ENCODE measurements at places on chromosomes 3 and 15.

GRCh38 chr15:72379856-72380430 is 4.1 kb upstream of the HEXA start:
- no peak for DNase-seq

DNA sequence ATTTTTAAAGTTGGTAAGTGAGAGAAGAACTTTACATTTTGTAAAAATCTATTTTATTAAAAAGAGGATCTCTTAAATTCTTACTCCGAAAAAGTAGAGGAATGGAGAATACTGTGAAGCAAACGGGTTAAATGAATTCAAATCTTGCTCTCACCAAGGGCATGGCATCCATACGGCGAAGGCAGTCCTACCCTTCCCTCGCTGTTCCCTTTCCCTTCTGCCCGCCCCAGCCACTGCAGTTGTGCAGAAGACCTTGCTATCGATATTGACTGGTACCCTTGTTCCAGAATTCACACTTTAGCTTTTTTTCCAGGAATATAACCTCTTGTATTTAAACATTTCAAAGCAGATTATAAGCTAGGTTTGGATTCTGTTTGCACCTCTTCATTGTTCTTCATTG is 239.5 kb downstream of the ZPLD1 start:
- no peak for DNase-seq

GRCh38 chr15:95559875-95560394 is 770.6 kb upstream of the NR2F2 start:
- no peak for DNase-seq

- no peak for DNase-seq
These were observed 44.1 kb downstream of the STARD5 start for GRCh38 chr15:81279621-81280485.

DNA sequence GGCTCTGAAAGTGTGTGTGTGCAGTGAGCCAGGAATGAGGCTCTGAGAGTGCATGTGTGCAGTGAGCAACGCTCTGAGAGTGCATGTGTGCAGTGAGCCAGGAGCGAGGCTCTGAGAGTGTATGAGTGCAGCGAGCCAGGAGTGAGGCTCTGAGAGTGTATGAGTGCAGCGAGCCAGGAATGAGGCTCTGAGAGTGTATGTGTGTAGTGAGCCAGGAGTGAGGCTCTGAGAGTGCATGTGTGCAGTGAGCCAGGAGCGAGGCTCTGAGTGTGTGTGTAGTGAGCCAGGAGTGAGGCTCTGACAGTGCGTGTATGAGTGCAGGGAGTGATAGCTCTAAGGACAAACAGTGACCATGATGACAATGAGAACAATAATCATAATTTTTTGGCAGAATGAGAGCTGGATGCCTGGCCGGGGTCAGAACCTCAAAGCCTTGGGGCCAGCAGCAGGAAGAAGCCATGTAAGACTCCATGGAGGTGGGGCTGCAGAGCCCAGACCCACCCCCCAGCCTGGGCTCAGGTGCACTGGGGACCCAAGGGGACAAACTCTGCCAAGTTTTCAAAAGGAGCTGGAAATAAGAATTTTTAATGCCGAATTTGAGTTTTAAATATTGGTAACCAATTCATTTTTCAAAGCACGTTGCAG is 85.7 kb upstream of the PRR20G start:
- no peak for DNase-seq

- DNase-seq = no peak
These were observed 139.3 kb downstream of the NFKBIZ start for GRCh38 chr3:101988596-101988995.

DNA sequence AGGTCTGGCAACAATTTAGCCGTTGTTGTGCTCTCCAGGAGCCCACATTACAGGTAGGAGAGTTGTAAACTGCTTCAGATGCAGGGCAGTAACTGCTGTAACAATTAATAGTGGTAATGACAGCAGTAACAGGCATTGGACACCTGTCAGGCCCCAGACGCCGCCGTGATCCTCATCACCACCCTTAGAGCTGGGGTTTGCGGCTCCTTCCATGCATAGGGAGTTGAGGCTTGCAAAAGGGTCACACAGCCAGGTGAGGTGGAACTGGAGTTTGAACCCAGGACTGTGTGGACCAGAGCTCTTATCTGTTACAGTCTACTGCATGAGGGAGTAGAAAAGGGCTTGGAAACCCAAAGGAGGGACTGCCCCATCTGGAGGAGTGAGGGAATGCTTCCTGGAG is 26.8 kb upstream of the NR2C2 start:
- DNase-seq = no peak

DNA sequence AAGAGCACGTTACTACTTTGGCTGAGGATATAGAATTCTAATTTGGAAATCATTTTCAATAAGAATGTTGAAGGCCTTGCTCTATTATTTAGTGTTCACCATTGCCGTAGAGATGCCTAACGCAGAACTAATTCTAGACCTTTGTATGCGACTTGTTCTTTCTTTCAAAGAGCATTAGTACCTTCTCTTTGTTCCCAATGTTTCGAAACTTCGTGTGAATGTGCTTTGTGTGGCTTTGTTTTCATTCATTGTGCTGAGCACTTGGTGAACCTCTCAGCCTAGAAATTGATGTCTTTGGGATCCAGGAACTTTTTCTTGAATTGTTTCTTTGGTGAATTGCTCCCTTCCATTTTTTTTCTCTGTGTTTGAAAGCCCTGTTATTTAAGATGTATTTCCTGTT is 19.8 kb upstream of the PCSK6 start:
- DNase-seq = no peak

DNA sequence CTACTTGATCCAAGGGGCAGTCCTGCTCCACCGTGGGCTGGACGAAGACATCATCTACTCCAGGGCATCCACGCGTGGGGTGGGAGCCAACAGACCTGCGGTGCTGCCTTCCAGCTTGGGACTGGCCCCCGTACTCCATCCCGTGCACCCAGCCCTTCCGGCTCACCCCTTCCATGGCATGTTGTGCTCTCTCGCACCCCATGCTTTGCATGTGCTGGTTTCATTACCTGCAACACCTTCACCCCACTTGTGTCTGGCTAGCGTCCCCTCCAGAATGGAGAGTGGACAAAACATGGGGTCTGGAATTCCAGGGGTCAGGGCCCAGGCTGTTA is 30.2 kb downstream of the SEMA7A start:
- DNase-seq = no peak

- no peak for DNase-seq
These were observed 9.7 kb downstream of the ITIH4 start for GRCh38 chr3:52820736-52821135.

DNA sequence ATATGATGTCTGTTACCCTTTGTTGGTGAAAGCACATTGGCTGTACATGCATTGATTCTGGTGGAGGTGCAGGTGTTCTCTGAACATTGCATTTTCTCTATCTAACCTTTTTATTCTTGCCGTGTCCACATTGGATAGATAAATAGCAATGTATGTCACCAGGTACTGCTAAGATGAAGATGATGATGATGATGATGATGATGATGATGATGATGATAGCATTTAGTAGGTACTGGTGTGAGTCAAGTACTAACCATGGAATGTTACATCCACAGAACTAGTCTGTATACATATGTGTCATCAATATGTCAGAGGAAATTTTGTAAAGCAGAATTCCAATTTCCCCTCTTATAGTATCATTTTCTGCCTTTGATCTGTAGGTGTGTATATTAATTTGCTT is 36.3 kb downstream of the ARPP21 start:
- no peak for DNase-seq

GRCh38 chr3:70583682-70584081 is 271.2 kb upstream of the MDFIC2 start:
- DNase-seq = no peak

- peak; percentile 41 for DNase-seq
These were observed 102.1 kb upstream of the CMC1 start for GRCh38 chr3:28139288-28139687.

DNA sequence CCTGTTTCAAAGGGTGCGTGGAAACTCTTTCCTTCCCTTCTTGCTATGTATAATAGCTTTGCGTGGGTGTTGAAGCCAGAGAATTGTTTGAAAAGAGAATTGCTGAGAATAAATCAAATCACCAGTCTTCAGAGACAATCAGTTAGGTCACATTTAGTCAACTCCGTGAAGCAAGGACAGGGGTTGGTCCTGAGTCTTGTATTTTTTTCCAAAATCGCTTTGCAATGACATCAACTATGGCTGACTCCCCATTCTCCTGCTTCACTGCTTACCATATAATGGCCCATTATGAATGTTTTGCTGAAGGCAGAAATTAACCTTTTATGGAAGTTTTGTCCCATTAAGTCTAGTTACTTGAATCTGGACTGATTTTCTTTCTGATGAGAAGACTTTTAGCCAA is 852.8 kb downstream of the AGBL1 start:
- no peak for DNase-seq

- no peak for DNase-seq
These were observed 66.3 kb upstream of the CRTC3 start for GRCh38 chr15:90463381-90463780.

GRCh38 chr3:11583638-11584046 is 60.1 kb downstream of the VGLL4 start:
- DNase-seq = no peak

- DNase-seq = peak; percentile 62
These were observed 132.6 kb upstream of the COL8A1 start for GRCh38 chr3:99505646-99506269.

DNA sequence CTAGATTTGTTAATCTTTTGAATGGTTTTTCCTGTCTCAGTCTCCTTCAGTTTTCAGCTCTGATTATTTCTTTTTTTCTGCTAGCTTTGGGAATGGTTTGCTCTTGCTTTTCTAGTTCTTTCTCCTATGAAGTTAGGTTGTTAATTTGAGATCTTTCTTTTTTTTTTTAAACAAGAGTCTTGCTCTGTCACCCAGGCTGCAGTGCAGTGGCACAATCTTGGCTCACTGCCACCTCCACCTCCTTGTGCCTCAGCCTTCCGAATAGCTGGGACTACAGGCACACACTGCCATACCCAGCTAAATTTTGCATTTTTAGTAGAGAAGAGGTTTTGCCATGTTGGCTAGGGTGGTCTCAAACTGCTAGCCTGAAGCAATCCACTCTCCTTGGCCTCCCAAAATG is 56.7 kb downstream of the UQCC5 start:
- peak; percentile 54 for DNase-seq

DNA sequence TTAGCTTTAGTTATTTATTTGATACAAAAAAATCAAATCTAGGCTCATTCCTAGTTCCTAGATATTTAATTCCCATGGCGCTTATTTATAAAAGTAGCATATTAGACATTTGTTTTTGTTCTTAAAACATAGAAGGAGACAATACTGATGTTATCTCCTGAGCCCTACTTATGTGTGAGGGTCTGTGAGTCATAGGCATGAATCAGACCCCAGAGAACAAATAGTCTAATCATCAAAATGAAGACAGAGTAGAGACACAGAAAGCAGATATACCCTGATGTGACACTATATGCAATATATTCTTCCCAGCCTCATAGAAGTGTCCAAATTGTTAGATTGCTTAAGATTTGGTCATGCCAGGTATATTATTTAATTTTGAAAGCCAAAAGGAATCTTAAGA is 44.9 kb downstream of the PEX5L start:
- no peak for DNase-seq

GRCh38 chr15:59339252-59339672 is 33.4 kb downstream of the MYO1E start:
- DNase-seq = no peak
